ENCODE measurements at places on chromosomes 7 and 10.

GRCh38 chr10:65275296-65275695 is 1650.5 kb upstream of the LRRTM3 start:
- no peak for DNase-seq

GRCh38 chr7:25158966-25159365 is 33.9 kb upstream of the CYCS start:
- DNase-seq, result no peak

GRCh38 chr10:72477463-72477862 is 122.7 kb upstream of the DNAJB12 start:
- DNase-seq, result no peak

GRCh38 chr10:125134916-125135770 is 25.2 kb downstream of the CTBP2 start:
- DNase-seq, result no peak

DNA sequence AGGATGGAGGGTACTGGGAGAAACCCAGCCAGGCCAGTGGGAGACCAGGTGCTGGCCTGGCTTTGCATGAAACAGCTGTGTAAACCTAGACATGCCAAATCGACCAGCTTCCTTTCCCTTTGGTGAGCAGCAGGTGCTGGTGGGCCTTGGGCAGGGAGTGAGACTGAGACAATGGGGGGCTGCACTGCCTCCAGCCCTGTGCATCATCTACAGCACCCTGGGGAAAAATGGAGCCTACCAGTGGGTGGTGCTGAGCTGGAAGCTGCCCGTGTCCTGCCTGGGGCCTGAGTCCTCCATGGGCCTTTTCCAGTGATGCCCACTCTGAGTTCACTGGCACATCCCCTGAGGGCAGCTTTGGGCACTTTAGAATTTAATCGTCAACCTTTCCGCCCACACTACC is 19.2 kb upstream of the DDC start:
- DNase-seq, result no peak

- DNase-seq, result no peak
These were observed 3.2 kb downstream of the SNCG start for GRCh38 chr10:86961481-86962091.

GRCh38 chr10:22570234-22570633 is 144.1 kb downstream of the PIP4K2A start:
- DNase-seq, result no peak

DNA sequence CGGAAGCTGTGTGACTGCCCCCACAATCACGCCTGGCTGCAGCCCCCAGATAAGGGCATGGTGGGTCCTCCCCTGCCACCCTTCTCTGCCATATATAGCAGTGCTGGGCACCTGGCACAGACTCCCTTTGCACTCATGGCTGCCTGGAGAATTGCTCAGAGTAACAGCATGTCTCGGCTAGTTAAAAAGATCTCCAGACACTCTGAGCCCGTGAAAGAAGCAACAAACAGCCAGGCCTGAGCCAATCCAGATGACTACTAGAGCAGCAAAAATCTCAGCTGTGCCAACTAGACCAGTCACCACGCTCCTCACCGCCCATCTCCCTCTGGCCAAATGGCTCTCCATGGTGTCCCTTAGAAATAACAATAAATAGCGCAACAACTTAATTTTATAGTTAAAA is 71.3 kb downstream of the PARD3 start:
- DNase-seq, result no peak
